ENCODE measurements at places on chromosomes 1 and 21. TPM values are rescaled to one million over a fixed set of nuclear protein-coding genes. Genes with fewer than 3 reads are reported as not detected.

The MTMR11 gene
- total RNA-seq: 13.3 TPM

DNA sequence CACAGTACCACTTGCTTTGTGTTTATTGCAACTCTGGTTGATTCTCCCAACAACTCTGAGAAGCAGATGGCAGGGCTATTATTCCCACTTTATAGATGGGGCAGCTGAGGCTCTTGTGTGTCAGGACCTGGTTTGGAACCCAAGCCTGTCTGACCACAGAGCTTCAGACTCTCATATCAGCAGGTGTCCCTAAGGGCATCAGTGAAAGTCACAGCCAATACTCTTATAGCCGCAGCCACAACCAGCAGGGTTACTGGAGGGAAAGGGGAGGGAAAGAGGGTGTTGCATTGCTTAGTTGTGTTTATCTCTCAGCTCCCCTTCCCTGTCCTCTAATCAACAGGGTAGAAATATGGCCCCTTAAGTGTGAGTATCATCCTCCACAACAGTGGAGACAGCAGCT, 304.0 kb downstream of the RRAGC start:
- no peak for DNase-seq

DNA sequence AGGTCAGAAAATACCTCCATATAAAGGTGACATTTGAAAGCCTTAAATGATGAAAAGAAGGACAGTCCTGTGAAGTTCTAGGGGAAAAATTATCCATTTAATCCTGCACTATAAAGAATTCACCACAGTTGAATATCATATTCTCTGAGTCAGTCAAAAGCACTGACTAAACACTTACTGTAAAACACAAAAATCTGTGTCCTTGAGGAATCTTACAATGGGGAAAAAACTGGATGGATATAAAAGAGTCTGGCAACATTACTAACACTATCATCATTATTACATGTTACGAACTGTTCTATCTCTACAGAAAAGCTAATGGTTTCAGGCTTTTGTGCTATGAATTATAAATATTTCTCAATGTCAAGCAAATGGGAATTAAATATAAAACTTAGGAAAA, 42.4 kb upstream of the HP1BP3 start:
- no peak for DNase-seq

DNA sequence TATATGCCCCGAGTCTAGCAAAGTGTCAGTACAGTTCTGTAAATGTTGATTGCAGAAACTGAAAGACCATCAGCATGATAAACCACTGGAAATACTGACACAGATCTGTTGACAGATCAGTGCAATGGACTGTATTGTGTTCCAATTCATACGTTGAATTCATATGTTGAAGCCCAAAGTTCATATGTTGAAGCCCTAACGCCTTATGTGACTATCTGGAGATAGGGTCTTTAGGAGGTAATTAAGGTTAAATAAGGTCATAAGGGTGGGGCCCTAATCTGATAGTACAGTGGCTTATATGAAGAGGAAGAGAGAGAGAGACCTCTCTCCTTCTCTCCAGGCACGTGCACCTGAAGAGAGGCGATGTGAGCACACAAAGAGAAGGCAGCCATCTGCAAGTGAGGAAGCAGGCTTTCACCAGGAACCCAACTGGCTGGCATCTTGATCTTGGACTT, 144.7 kb downstream of the MRPL39 start:
- DNase-seq: no peak

The SLC45A1 gene
- 1.8 TPM for total RNA-seq

- peak; percentile 84 for DNase-seq
Measured at GRCh38 chr1:164611754-164612642, 53.0 kb downstream of the PBX1 start.

GRCh38 chr1:39936724-39937491, 18.0 kb upstream of the MFSD2A start:
- no peak for DNase-seq

DNA sequence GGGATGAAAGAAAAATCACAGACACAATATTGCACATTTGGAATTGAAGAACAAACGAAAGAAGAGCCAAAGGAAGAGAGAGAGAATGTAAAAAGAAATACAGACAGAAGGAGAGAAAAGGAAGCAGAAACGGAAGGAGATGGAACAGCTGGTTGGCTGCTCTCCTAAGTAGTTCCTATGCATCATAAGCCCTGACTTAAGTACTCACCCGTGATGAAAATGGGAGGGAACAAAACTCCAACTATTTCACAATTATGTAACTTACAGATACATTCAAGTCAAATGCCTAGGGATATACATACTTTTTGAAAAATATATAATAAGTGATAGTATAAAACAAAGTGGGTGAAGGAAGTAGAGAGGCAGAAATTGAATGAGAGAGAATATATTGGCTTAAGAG, 88.5 kb downstream of the TTLL7 start:
- DNase-seq: no peak

Data from osteoblast (primary cell).